Lower leg skin (tissue), 4 donors: ENCODE measurements at places on chromosomes 16 and 17.

GRCh38 chr17:66306446-66306845 is 4.0 kb downstream of the PRKCA start:
- DNase-seq = no peak

GRCh38 chr16:86452451-86452850 is 57.9 kb upstream of the FOXF1 start:
- DNase-seq = no peak

DNA sequence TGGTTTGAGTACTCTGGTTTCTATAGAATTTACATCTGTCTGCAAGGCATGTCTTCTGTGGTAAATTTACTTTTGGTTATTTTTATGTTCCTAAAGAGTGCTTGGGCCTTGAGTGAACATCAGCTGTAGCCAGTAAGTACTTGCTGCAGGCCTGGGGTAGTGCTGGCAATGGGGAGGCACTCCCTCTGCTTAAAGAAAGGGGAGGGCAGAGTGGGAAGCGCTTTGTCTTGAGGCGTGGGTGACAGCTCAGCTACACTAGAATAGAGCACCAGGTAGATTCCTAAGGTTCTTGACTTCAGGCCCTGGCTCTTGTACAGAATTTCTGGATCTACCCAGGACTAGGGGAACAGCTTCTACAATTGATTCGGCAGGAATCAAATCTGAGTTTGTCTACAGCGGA is 50.6 kb downstream of the MPHOSPH6 start:
- DNase-seq = no peak

GRCh38 chr17:76872221-76872873 is 4.1 kb downstream of the MGAT5B start:
- DNase-seq = no peak

GRCh38 chr17:4901648-4902344 is 1.1 kb downstream of the CHRNE start:
- DNase-seq = no peak

GRCh38 chr17:76384222-76384986 is at the start of gene SPHK1:
TSS of gene SPHK1 (plus strand) at chr17:76384609. CDS start at chr17:76385645, 1,036 bp downstream.
- peak; percentile 93 for DNase-seq

DNA sequence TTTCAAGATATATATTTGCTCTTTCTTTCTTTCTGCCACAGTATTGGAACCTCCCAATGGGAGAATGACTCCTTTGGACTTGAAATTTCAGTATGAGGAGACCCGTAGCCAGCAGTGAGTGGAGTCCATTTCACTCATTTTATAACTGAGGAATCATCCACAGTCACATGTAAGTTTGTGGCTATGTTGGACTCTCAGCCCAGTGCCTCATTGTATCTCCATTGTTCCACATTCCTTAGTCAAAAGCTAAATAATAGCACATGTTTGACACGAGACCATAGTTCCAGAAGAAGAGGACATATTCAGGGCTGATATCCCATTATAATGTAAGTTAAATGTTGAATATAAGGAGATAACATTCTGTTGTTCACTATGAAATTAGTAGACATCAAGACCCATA is 12.7 kb upstream of the SPAG9 start:
- no peak for DNase-seq

DNA sequence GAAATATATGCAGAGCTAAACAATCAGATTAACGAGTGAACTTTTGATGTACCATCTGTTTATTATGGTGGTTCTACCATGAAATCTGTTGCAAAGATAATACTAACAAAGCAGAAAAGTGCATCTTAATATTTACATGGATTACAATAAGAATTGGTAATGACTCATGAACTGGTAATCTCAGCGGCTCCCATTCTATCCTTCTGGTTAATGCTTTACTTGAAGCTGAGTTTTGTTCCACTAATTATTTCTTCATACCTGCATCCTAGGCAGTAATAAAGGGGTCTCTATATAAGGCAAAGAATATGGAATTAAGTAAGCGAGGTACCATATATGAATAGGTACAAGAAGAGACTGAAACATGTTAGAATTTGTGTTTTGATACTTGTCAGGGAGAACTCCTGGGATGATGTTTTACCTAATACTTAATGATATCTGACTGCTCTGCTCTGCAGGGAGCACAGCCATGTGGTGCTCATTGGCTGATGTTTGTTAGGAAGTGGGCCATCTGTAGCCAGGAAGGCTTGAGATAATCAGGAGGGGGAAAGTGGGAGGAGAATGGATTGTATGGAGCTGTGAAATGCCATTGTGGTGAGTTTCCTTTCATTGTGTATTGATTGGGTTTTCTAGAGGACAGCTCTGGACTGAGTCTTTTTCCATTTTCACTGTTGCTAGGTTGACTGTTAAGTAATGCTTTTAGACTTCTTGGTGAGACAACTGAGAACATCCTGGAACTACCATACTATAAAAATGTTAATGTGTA is 52.6 kb downstream of the MAP2K6 start:
- no peak for DNase-seq

DNA sequence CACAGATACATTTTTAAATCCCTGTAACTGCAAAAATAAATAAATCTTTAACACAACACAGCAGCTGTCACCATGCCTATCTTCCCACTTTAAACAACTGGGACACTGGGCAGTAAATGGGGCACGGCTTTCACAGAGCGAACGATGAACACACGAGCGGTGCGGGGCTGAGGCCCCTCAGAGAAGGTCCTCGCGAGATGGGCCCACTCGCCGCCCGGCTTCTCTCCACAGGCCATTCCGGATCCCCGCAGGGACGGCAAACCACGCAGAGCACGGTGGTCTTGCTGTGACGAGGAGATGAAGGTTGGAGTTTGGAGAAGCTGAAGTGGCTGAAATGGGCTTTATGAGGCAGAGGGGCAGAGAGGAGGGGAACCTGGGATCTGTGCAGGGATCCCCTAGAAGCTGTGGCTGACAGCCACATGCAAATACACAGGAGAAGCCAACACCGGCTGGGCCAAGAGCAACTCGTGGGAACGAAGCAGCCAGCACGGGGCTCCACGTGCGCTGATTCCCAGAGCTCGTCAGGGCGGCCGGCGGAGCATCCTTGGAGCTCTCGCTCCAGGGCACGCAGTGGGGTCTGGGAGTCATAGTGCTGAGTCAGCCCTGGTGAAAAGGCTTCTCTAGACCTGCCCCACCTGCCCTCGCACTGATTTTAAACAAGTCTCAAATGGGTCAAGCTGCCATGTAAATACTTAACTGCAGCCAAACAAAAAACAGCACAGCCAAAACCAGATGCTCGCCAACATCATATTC is 31.7 kb downstream of the CCDC57 start:
- no peak for DNase-seq

- DNase-seq = no peak
Observed at GRCh38 chr16:66007717-66008116, 358.8 kb upstream of the CDH5 start.

- no peak for DNase-seq
Observed at GRCh38 chr17:81741049-81741593, 29.0 kb downstream of the SLC25A10 start.

DNA sequence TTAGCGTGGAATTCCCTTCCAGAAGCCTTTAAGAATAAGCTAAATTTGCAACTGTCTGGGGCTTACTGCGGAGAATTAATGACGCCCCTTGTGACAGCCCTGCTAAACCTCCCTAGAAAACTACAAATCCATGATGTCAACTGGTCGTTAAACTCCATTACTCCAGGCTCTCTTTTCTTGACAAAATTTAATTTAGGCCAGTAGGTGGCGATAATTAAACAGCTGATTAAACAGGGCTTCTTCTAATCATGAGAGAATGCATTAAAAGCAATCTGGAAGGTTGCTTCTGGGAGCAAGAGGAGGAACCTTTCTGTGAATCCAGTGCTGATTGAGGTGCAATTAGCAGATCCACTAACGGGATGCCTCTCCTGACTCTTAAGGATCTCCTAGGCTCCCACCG is 8.1 kb upstream of the NLRP1 start:
- no peak for DNase-seq

- peak; percentile 81 for DNase-seq
Observed at GRCh38 chr17:50026837-50027171, 29.1 kb upstream of the ITGA3 start.

- no peak for DNase-seq
Observed at GRCh38 chr16:88543230-88543813, 26.9 kb upstream of the ZC3H18 start.

DNA sequence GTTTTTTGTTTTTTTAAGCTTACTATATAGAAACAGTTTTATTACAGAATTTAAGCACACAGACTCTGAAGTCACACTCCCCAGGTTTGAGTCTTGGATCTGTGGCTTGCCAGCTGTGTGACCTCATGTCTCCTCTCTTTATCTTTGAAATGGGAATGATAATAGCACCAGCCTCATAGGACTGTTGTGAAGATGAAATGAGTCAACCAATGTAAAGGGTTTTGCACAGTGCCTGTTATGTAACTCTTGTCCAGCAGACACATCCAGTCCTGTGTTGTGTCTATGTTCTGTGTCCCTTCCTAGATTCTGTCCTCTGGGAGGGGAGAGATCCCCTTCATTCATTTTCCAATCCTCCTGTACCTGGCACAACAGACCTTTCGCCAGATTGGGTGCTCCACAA is 3.1 kb upstream of the CPD start:
- DNase-seq = no peak
